Left cardiac atrium (tissue), 4 donors: ENCODE measurements at places on chromosomes 3 and 15. TPM values are rescaled to one million over a fixed set of nuclear protein-coding genes. Genes with fewer than 3 reads are reported as not detected.

Gene MYL3
- total RNA-seq = 157 TPM

Gene RRP9
- total RNA-seq = 17.2 TPM

Gene MAP1A
- 24.5 TPM for total RNA-seq

Gene FHIT
- 8.7 TPM for total RNA-seq

Gene TLR9
- total RNA-seq = 0.29 TPM

Gene NANOGP8
- total RNA-seq = not detected

Gene CCDC39
- not detected for total RNA-seq

Gene CYP8B1
- total RNA-seq = not detected

DNA sequence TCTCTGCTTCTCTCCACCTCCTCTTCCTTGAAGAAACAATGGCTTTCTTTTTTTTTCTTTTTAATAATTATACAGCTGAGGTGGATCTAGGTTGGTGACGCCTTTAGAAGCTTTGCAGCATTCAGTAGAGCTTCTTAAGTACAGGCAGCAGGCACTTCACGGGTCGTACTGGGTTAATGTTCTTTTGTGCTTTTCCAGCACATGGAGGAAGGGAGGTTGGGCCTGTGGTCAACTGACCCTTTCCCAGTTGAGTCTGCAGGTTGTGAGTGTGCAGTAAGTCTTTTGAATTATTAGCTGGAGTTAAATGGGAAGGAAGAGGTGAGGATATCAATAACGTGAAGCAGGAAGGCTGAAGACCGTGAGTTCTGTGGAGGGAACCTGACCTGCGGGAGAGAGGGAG is 7.0 kb downstream of the TRAK1 start:
- DNase-seq = no peak

GRCh38 chr3:98980915-98981596 is 79.6 kb upstream of the DCBLD2 start:
- no peak for DNase-seq

GRCh38 chr3:143301031-143301901 is 181.7 kb downstream of the CHST2 start:
- DNase-seq = no peak

DNA sequence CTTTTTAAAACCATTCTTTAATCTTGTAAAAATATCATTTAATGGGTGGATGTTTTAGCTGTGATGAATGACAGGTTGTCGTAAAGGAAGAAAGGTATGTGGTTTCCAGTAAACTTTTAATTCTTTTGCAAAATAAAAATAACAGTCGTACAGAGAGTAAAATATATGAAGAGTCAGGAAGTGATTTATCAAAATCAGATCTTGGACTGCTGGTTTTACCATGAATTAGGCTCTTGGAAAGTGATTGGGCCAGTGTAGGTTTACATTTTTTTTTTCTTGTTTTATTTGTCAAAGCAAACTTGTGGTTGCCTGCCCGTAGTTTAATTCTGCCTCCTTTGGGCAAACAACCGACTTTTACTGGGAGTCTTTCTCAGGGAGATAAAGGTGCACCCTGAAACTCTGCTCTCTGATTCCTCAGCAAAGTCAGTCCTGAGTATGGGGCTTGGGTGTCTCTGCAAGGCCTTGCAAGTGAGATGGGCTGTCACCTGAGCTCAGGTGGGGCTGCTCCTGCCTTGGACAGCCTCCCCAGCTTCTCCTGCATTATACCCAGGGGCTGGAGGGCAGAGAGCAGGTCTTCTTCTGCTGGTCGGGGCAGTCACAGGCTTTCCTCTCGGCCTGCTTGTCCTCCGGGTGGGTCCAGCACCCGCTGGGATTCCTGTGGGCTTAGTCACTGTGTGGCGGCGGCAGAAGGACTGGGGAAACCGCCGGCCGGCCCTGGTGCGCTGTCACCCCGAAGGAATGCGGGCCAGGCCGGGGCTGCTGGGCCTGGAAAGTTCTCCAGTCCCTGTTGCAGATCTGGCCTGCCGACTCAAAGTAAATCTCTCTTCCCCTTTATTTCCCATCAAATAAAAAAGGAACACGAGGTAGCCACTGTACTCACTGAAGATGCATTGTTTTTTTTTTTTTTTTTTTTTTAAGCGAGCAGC is 79.0 kb downstream of the IGF1R start:
- peak; percentile 92 for DNase-seq

DNA sequence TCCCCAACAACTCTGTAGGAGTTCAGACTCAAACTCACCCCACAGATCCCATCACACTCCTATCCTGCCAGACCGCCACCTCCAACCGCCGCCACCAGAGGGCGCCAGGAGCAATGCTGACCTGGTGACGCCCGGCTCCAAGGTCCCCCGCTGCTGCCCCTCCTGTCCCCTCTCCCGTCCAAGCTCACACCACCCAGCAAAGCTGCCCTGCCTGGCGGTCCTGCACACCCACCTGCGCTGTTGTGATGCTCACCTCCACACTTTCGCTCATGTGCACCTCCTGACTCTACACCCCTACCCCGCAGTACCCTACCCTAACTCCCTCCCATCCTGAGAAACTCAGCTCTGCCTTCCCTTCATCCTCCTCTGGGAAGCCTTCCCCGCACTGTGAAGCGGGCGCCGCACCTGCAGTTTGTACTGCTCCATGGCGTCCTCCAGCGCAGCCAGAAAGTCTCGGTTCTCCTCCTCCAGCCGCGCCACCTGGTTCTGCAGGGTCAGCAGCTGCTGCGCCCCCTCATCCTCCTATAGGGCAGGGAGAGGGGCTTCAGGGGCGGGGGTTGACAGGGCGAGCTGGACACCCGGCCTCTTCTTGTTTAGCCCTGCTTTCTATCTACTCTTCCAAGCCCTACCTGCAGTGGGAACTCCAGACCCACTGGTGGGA is 7.9 kb downstream of the KIF7 start:
- peak; percentile 80 for DNase-seq

DNA sequence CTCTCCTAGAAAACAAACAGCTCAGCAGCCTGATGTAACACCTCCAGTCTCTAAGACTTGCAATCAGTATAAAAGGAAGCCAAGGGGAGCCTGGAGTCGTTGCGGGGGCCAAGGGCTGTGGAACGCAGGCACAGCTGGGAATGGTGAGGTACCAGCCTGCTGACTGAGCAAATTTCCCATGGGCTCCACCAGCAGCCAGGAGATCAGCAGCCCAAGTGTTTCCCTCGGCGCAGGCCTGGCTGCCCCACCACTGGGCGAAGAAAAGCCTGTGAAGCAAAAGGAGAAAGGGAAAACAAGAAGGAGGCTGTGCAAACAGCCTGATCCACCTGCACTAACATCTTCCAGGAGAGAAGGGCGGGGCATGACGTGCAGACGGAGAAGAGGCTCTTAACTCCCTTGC is 155.3 kb downstream of the SHQ1 start:
- DNase-seq = no peak

DNA sequence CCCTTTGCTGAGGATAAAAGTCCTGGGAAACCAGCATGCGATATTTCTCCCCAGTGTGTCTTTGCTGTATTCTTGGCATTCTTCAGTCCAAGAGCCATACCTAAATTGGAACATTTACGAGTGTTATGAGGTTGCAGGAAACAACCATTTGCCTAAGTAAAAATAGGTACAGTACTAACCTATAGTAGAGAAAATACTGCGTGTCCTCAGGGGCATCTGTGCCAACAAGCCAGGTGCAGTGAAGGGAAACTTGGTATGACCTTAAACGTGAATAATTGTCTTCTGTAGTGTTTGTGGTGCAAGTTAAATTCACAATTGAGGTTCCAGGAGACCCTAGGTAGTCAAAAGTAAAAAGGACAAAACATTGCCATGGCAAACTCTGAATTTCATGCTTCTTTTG is 12.2 kb downstream of the IL5RA start:
- no peak for DNase-seq

GRCh38 chr15:76105911-76106310 is 46.1 kb downstream of the TMEM266 start:
- no peak for DNase-seq

DNA sequence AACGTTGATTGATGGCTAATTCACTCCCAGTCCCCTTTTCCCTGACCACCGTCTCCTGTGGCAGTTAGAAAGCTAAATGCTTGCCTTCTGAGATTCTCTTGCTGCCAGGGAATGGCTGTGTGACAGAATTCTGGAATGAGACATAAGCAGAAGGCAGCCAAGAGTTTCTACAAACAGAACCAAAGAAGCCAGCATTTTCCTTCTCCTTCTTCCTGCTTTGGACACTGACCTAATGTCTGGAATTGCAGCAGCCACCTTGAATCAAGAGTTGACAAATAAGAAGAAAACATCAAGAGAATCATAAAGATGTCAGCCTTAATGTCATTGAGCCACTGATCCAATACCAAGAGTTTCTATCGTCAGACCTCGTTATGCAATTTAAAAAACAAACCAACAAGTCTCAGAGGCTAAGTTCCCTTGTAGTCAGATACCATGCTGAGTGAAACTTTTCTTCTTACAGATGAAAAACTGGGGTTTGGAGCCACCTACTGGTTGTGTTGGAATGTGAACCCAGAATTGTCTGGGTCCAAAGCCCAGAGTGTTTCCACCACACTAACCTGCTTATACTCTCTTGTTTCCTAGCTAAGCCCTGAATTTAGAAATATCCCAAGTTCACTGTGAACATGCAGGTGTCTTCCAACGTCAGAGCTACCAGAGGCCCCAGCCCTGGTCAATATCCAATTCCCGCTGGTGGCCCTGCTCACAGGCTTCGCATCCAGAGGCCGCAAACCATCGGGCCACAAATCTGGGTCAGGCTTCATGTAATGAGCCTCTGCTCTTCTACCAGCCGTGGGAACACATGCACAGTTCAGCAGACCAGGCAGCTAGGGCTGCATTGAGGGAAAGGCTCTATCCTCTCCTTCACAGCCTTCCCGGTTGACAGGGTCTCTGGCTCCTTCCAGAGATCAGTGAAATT is 42.5 kb downstream of the MCF2L2 start:
- peak; percentile 34 for DNase-seq

- peak; percentile 55 for DNase-seq
Measured at GRCh38 chr15:37109872-37110572, 9.7 kb upstream of the MEIS2 start.

GRCh38 chr3:157100608-157101396 is 59.1 kb downstream of the CCNL1 start:
- DNase-seq = no peak
